ENCODE measurements at places on chromosomes 5 and 9.

DNA sequence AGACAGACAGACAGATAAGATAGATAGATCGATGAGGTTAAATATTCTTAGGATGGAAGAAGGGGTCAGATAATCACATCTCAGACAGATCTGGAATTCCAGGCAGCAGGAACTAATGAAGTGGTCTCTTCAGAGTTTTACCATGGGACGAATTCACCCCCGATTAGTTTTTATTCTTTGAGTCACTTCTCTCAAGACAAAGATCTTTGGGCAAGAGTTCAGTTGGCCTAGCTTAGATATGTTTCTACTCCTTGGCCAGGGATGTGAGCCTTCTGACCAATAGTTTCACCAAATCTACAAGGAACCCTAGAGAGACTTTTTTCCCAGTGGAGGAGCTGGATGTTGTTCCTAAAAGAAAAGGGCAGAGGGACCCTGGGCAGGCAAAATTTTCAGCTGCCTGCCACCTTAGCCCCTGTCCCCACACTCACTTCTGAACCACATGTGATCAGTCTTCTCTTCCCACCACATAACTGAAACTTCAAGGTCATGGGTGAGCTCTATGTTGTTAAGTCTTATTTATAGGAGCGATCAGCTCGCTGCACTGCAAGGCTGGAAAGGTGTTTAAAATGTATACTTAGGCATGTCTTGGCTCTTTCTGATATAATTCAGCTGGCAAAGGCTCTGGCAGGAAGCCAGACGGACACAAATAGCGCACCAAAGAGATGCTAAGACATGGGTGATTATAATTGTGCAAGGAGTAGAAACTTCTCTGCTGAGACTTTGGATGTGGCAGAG, 132.9 kb downstream of the PALM2AKAP2 start:
- no peak for DNase-seq

DNA sequence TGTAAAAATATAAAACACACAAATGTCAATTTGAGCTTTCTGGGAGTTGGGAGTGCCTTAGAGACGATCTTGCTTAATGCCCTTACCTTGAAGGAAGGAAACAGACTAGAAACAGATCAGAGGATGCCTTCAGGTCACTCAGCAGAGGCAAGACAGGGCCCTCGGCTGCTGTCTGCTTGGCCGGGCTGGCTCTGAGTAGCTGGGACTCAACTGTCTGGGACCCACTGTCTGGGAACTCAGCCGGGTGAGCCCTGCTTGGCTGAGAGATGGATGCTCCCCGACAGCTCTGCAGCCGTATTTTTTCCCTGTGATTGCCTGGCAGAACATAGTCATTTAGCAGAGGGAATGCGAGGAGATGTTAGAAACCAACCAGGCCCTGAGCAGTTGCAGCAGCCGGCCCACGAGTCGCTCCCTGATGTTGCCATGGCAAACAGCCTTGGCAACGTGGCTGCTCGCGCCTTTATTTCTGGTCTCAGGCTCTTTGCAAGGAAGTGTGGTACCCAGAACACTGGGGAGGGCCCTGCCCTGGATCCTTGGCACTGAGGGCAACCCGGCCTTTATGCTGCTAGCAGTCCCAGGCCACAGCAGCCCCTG, 10.9 kb downstream of the PPARGC1B start:
- no peak for DNase-seq

DNA sequence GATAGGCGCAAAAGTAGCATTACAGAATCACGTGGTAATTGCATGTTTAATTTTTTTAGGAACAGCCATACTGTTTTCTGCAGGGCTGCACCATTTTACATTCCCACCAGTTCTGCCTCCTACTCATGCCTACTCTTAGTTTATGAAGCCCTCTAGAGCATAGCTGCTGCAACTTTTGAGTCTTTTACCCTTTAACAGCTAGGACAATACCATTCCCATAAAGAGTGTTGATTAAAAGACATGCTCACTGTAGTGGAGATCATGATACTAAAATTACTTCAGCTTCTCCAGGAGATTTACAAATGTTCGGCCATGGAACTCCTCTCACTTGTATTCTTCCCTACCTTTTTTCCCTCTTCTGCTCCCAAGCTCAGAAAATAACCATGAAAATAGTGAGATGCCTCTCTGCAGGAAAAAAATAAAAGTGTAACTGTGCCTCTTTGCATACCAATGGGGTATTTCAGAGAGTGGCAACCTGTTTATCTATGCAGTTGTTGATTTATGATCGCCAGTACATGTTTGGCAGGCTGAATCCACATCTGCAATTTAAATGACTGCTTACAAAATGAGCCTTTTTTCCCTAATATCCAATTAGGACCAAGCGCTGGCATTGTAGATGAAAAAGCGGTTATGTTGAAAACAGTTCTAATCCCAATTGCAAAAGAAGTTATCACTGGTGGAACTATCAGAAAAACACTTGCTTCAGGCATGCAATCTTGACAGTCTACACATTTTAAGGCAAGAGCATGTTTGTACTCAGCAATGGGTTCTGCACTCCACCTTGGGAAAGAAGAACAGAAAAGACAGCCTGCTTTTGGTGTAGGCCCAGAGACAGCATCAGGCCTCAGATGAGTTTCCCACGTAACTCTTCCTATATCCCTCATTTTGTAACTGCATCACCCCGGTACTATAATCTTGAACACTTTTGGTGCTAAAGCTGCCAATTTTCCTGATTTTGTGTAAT, 131.1 kb downstream of the ADAMTSL1 start:
- no peak for DNase-seq

- no peak for DNase-seq
These were observed 4.5 kb downstream of the PIP5K1B start for GRCh38 chr9:68709291-68710110.

- no peak for DNase-seq
These were observed 227.6 kb upstream of the FTMT start for GRCh38 chr5:121624035-121624434.

DNA sequence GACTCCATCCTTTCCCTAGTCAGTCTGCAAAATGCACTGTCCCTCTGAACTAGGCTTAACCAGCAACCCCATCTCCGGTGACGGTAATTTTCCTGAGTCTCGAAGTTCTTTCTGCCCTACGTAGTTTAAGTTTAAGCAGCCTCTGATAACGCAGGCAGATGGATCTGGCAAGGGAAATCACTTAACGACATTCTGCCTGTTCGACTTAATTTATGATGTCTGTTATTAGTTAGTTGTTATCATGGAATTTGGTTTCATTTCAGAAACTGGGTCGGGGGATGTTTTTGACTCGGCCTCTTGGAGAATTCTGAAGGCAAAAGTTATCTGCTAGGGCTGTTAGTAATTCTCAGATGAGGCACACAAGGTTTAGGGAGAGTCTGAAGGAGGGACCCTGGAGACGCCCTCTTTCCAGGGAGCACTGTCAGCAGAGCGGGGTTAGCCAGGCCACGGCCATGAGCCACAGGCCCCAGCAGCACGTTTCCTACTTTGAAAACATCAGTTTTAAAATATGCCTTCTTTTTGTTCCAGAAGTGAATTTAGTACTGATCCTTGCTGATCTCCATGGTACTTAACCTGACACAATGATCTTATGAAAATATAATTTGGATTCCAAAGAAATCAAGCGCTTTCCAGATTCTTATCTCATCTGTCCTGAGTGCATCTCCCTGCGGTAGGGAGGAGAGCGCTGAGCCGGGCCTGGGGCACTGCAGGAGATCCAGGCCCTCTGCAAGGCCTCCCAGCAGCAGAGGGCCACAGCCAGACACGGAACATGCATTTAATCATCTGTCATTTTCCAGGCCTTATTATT, 171.0 kb upstream of the OTULINL start:
- DNase-seq = no peak

DNA sequence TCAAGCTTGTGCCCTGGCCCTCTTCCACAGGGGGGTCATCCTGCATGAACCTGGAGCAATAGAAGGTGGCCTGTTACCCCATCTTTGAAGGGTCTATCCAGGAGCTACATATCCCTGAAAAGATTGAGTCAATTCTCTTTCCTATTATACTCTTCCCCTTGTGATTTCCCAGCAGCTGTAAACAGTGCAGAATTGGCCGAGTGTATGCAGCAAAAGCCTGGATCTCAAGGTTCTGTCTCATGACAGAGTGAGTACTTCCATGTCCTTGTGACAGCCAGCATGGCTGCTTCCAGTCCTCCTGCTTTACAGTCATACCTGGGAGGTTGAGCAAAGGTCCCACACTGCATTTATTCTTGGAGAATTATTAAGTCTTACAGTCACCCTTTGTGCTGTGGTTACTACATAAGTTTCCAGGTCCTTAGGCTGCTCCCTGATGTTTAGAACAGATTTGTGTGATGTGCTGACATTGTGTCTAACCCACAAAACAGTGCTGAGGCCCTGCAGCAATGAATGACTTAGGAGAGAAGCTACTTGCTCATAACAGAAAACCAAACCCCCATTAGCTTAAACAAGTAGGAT, 67.5 kb downstream of the NREP start:
- DNase-seq = no peak

DNA sequence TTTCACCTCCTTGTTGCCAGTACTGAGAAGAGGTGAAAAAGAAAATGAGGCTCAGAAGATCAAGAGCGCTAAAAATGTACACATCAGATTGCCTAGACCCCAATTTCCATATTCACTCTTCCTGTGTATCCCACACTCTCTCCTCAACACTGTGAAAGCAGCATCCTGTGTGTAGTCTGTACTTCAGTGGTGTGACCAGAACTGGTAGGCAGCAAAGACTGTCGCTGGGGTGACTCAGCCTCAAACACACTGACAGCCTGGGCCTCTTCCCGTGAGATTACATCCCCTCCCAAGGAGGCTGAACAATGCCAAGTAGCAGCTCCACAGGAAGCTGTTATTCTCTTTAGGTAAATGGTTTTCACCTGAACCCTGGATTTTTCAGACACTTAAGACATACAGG, 135.5 kb downstream of the CCDC192 start:
- no peak for DNase-seq

- no peak for DNase-seq
These were observed 218.7 kb downstream of the TRPM3 start for GRCh38 chr9:70902692-70903131.

- DNase-seq = peak; percentile 30
These were observed 1.3 kb upstream of the ANKRD18A start for GRCh38 chr9:38621434-38622287.

- no peak for DNase-seq
These were observed 16.1 kb downstream of the SLC22A4 start for GRCh38 chr5:132310141-132310834.

DNA sequence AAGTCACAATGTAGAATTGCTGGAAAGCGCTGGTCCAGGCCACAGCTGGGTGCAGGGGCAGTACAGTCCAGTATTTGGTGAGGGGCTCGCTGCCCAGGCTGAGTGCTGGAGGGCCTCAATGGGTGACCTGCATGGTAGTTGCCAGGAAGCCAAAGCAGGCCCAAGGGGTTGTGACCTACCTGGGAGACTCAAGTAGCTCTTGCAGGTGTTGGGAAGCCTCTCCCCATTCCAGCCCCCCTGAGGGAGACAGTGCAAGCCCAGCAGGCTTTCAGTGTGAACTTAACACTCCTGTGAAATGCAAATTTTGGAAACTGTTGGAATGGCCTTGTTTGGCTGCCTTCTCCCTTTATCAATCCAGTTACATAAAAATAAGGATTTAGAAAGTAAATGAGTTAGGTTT, 13.9 kb downstream of the KDM4C start:
- no peak for DNase-seq

DNA sequence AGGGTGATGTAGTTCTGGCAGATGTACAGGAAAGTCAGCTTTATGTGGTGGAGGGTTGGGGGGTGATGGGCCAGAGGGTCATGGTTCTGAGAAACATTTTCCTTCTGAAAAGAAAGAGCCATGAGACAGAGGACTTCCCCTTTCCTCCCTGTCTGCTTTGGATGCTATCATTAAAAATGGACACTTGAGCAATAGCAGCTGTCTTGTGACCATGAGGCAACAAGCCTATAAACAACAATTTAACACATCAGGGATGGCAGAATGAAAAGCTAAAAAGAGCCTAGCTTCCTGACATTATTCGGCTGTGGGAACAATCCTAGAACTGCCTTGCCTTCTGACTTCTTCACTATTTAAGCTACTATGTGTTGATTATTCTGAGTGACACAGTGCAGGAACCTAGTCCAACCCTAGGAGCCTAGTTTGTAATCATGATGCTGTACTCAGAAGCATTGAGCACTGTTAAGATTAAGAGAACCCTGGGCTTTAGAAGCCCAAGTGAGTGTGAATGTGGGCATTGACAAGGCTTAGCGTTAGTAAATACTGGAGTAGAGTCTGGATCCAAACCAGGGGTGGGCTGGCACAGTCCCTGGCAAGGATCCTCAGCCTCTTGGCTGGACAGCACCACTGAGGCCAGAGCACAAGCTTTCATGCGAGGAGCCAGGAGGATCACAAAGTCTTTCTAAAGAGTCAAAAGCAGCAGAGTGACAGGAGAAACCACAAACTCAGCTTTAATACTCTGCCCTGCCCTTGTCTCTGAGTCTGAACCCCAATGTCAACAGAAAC, 178.5 kb upstream of the EGFLAM start:
- DNase-seq = no peak

- DNase-seq = no peak
These were observed 73.2 kb downstream of the WNK2 start for GRCh38 chr9:93256878-93257807.

- no peak for DNase-seq
These were observed 99.1 kb downstream of the DPYSL3 start for GRCh38 chr5:147410496-147411358.

DNA sequence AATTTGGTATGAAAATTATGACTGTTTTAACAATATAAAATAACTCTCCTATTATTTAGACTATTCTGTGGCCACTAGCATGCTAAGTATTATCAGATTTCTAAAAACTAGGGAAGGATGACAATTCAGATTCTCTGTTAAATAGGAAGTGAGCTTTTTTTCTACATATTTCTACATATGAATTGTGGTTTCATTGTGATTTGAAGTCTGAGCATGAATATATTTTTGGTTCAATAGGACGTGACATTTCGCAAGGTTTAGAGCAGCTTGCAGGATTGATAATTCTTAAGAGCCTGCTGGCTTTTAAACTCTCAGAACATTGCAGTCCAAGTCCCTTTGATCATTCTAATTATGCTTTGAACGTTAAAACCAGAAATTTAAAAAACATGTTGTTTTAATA, 82.9 kb downstream of the ADGRV1 start:
- DNase-seq = no peak
